AG04450 (cell line): ENCODE measurements at places on chromosomes 5 and 9.

DNA sequence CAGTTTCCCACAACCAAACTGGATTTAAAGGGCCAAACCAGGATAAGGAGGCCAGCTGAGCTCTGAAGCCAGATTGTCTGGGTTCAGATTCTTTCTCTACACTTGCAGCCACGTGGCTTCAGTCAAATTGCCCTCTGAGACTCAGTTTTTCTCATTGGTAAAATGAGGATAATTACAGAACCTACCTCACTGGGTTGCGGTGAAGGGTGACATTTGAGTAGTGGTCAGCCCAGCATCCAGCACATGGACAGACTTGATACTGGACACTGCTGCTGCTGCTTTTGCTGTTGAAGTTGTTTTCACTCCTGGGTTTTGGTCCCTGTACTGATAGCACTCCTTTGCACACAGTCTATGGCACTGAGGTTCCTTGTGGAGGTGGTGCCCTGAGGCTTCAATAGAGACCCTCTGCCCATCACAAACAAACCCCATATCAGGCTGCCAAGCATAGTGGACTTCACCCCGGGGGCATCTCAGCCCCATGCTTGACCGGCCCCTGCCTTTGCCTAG is 25.7 kb upstream of the CDKN2AIPNL start:
- no peak for DNase-seq

GRCh38 chr5:65127161-65127901 is 354.4 kb downstream of the ADAMTS6 start:
- DNase-seq: peak; percentile 85

DNA sequence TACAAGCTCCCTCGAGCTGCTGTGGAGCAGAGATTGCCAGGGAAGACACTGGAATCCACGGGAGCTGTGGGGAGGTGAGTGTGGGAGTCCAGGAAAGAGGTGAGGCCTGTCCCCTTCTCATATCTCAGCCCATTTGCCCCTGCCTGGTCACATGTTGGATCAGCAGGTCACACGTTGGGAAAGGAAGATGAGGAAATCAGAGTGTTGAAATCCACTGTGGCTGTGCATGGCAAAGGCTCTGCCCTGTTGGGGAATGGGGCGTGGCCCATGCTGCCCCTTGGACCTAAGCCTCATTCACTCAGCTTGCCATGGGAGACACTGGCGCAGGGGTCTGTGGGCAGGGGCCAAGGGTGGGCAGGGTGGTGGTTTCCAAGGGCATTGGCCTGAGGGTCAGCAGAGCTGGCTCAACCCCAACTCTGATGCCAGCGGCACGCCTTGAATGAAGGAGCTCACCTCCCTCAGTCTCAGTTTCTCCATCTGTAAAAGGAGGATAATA is 85.4 kb upstream of the CPEB4 start:
- no peak for DNase-seq

GRCh38 chr5:9283021-9283420 is 262.9 kb downstream of the SEMA5A start:
- no peak for DNase-seq

- no peak for DNase-seq
These were observed at the start of gene PCDHGA4 for GRCh38 chr5:141354900-141355469. PCDHGA4 (plus strand) TSS chr5:141355021; CDS start chr5:141355108, 87 bp downstream.

DNA sequence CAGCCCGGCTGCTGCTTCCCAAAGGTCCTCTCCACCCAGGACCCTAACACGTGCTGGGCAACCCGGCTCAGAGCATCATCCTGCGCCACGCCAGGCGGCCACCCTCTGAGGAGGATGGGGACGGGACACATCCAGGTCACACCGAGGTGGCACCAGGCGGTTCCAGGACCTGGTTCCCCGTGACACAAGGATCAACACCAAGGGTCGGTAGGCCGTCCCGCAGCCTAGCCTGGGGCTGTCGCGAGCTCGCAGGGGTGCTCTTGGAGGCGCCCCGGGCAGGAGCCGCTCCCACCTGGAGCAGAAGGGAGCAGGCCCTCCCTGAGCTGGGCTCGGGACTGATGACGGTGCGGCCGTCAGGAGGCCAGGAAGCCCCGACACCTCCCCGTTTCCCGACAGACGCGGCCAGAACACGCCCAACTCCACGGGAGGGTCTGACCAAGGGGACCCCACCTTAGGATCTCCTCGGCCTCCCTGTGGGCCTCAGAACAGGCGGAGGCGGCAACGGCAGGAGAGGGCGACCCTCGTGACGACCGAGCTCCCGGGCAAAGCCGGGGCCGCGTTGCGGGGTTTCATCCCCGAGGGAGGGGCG is 6.3 kb downstream of the EXD3 start:
- DNase-seq: no peak

DNA sequence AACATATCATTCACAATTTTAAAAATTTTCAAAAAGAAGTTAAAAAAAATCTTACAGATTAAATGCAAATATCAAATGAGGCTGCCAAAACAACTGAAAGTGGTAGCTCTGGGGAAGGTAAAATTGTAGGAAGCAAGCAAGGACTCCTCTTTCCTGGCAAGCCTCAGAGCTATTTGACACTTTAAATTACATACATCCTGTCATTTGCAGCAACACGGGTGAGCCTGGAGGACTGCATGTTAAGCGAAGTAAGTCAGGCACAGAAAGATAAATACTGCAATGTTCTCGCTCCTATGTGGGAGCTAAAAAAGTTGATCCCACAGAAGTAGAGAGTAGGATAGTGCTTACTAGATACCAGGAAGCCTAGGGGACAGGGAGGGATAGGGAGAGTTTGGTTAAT is 58.0 kb downstream of the LPAR1 start:
- no peak for DNase-seq

DNA sequence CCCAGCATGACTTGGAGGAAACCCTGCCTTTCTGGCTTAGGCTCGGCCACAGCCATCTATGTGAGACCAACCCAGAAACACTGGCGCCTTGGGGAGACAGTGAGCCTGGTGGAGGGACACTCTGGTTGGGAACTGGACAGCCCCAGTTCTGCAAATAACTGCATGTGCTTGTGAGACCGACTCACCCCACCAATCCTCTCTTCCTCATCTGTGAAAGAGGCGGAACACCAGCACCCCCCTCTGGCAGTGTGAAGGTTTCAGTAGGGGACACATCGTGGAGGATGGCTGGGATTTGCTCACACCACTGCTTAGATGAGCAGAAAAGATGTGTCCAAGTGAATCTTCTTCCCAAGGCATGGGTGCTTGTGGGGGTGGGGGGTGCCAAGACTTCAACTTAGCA is 43.4 kb upstream of the N4BP3 start:
- no peak for DNase-seq
